ENCODE measurements at places on chromosomes 5 and 9. TPM values are rescaled to one million over a fixed set of nuclear protein-coding genes. Genes with fewer than 3 reads are reported as not detected.

The DCANP1 gene
- total RNA-seq: not detected

The SLC4A9 gene
- total RNA-seq: 0.41 TPM

The RELL2 gene
- total RNA-seq: 22.2 TPM

The FNBP1 gene
- total RNA-seq: 183 TPM

The ANKRD18B gene
- total RNA-seq: 0.48 TPM

The TEX48 gene
- total RNA-seq: not detected

The C5orf63 gene
- total RNA-seq: 11.7 TPM

The IL3 gene
- total RNA-seq: 9.7 TPM

The IRX4 gene
- not detected for total RNA-seq

The RORB gene
- not detected for total RNA-seq

The PCDHA9 gene
- not detected for total RNA-seq

The IFNA1 gene
- total RNA-seq: not detected

The C9 gene
- not detected for total RNA-seq

The MYOZ3 gene
- total RNA-seq: 0.09 TPM

The NME5 gene
- total RNA-seq: not detected

The PHAX gene
- total RNA-seq: 39.1 TPM

The GRXCR2 gene
- not detected for total RNA-seq

The PROB1 gene
- total RNA-seq: 3.3 TPM

The CD72 gene
- total RNA-seq: 11.1 TPM

The GCNT4 gene
- total RNA-seq: 3.3 TPM

The IL7R gene
- 309 TPM for total RNA-seq

The LHFPL2 gene
- total RNA-seq: 0.16 TPM

The SHISAL2B gene
- not detected for total RNA-seq

The MFAP3 gene
- total RNA-seq: 16.8 TPM

The DNAJB5 gene
- 42.5 TPM for total RNA-seq

The CEP72 gene
- total RNA-seq: 44.2 TPM

The EIF4E1B gene
- not detected for total RNA-seq

The TRPM3 gene
- 0.02 TPM for total RNA-seq

The MTREX gene
- total RNA-seq: 73.4 TPM

The PTPN3 gene
- 0.80 TPM for total RNA-seq

The IFNB1 gene
- total RNA-seq: 0.80 TPM

The PCDHB3 gene
- not detected for total RNA-seq

The GLDC gene
- 2.5 TPM for total RNA-seq

The NR5A1 gene
- total RNA-seq: not detected

The DNM1 gene
- 1.6 TPM for total RNA-seq

The SLC1A1 gene
- not detected for total RNA-seq

The IL4 gene
- not detected for total RNA-seq

The CCIN gene
- not detected for total RNA-seq

The BARX1 gene
- 9.1 TPM for total RNA-seq
